ENCODE measurements at places on chromosomes 7 and 10.
A peak's percentile ranks its signal among the peaks of the same experiment; 100 is the strongest.

- DNase-seq: no peak
Observed at GRCh38 chr10:119860866-119861607, 11.6 kb downstream of the MCMBP start.

DNA sequence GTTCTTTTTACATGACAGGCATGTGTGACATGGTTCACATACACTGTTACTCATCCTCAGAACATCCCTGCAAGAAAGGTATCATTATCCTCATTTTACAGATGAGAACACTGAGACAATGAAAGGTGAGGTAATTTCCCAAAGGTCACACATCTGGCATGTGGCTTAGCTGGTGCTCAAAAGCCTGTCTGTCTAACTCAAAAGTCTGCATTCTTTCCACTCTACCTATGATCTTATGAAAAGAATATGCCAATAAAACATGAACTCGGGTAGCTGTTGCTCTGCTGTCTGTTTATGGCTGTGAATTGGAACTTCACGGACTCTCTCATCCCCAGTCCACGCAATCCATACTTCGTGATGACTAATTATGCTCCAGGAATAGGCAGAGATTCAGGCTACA is 79.0 kb upstream of the ODAD2 start:
- no peak for DNase-seq

GRCh38 chr7:101531726-101532357 is 97.3 kb downstream of the MYL10 start:
- no peak for DNase-seq

DNA sequence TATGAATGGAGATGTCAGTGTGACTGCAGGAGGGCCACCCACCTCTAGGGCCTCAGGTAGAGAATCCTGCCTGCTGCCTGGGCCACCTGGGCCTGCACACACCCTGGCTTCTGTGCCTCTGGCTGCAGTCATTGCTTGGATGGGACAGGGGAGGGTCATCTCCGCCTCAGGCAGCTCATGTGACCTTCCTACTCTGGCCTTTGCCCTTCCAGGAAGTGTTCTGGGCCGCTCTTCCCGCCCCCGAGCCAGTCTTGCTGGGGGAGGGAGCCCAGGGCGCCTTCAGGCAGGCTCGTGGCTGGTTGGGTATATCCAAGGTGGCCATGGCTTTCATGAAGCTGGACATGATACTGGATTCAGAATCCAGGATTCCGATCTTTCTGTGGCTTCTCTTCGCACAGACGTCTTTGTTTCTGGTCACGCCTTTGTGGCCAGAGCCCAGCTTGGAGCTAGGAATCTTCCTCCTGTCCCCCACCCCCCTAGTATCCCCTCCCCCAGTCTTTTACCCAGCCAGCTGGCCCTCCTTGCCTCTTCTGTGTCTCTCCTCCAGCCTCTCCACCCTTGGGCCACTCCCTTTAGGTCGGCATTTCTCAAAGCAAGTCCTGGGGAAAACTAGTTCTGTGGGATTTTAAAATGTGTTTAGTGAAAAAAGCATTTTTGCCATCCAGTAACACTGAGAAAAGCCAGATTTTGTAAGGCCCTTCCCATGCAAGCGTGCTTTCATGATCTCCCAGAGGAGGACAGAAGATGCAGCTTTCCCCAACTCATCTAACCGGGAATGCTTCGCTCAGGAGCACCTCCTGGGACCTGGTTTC is 119.6 kb downstream of the ZMIZ1 start:
- no peak for DNase-seq

DNA sequence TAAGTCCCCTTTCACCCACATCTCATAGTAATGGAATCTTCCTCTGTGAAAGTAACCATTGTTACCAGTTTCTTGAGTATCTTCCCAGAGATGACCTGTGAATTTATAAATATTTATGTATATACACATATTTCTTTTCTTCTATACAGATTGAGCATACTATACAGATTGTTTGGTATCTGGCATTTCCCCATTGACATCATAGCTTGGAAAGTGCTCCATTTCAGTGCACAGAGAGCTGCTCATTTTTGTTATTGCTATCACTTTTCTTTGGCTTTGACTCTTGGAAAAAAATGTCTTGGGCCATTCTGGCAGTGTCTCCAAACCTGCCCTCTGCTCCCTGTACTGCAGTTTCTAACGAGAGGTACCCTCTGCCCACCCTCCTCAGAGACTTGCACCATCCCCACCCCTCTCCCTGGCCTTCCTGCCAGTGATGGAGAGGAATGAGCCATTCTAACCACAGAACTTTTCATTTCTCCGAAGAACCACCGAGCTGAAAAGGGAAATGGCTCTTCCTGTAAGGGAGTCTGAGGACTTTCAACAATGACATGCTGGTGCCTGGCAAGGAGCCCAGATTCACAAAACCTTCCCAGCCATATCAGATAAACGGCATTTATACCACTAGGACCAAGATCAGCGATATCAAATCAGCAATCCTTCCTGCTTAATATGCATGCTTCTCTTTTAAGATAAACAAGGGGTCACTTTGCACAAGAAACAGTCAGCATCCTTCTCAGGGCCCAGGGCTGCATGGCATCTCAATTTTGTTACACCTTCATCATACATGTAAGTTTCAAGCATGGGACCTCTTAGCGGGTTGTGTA is 19.7 kb upstream of the CCSER2 start:
- DNase-seq: peak; percentile 73

DNA sequence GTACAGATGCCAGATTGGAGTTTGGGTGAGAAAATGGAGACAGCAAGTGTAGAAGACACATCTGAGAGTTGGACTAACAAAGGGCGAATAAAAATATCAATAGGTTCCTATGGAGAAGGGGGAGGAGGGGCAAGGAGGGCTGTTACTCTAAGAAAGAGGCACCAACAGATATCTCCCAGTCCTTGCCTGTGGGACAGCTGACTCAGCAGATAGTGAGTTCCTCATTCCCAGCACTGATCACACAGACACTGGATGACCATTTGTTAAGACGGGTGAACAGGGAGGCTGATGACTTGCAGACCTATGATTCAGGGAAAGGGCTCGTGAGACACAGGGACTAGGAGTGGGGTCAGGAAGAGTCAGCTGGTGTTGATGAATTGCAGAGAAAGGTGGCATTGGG is 5.7 kb upstream of the PRR15 start:
- DNase-seq: peak; percentile 80

GRCh38 chr7:88398459-88398858 is 91.8 kb upstream of the STEAP4 start:
- no peak for DNase-seq

- DNase-seq: no peak
Observed at GRCh38 chr7:22429386-22429785, 70.6 kb downstream of the STEAP1B start.

- DNase-seq: no peak
Observed at GRCh38 chr7:20403331-20403730, 72.6 kb downstream of the ITGB8 start.
